ENCODE measurements at places on chromosomes 2 and 18. TPM values are rescaled to one million over a fixed set of nuclear protein-coding genes. Genes with fewer than 3 reads are reported as not detected.

GRCh38 chr2:215572341-215572848 lies 136.5 kb upstream of the FN1 start:
- peak; percentile 26 for DNase-seq

- no peak for DNase-seq
Observed at GRCh38 chr18:62572456-62572855, 49.6 kb downstream of the ZCCHC2 start.

DNA sequence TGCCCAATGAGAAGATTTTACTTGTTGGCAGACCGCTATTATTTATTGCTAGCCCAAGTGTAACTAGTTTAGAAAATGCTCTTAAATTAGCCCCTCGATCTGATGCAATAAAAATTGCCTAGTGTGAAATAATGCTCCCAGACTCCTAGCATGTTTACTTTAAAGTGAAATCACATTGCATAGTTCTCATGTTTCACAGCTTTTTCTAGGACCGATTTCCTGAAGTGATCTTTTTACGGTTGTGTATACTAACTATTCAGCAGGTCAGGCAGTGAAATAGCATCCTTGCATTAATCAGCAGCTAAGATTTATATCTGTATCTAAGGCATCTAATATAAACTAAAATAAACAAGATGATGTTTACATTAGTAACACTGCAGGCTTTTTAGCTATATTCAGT lies 52.4 kb downstream of the PMS1 start:
- peak; percentile 11 for DNase-seq

GRCh38 chr2:102603904-102604303 lies 15.4 kb upstream of the SLC9A2 start:
- DNase-seq, result no peak

The EHD3 gene
- 7.8 TPM for total RNA-seq
